Brain pericyte (primary cell): ENCODE measurements at places on chromosomes 12 and 14.

DNA sequence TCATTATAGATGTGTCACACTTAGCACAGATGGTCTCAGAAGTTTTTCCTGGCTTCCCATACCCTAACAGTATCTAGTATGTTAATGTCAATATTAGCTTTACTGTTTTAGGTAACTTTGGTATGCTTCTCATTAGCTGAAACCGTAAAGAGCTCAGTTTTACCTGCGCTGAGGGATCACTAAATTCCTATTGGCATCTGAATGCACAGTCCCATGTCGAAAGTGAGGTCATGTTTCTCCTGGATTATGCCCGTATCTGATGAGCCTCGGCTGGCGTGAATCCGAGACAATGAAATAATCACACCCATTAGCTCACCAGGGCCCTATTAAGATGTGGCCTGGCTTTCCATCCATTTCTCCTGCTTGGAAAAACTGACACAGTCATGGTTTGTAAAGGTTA, 418.2 kb downstream of the ZFP36L1 start:
- no peak for DNase-seq

- DNase-seq: no peak
Measured at GRCh38 chr12:13454991-13455777, 258.7 kb downstream of the EMP1 start.

DNA sequence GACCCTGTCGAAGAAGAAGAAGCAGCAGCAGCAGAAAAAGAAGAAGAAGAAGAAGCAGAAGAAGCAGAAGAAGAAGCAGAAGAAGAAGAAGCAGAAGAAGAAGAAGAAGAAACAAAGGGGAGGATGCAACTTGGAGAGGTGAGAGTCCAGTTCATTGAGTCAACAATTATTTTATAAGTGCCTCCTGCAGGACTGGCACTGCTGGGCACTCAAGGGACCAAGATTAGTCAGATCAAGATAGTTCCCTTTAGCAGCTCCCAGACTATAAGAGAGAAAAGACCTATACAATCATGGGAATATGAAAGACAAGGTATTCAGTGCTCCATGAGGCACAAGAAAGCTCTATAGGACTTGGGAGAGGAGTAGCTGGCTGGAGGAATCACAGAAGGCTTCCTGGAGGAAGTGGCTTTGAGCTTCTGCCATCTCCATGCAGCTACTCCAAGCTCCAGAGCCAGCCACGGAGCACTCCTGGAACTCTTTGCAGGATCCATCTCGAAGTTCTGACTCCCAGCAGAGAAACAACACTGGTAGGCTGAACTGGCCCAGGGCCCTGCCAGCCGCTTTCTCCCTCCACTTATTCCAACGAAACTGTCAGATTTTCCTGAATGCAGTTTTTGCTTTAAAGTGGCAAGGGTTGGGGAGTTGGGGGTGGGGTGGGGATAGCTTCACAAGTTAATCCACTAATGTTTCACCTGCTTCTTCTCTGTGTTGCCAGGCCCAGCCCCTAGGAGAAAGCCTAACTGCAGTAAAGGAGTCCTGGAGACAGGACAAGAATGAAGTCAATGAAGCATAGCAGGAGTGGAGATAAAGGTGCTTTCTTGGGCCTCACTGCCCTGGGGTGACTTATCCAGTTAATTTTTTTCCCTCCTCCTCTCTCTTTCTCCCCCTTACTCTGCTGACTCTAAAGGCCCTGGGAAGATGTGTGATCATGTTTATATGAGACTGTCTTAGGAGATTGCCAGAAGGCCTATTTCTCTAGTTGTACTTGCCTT, 140.1 kb upstream of the PARP11 start:
- DNase-seq: no peak

DNA sequence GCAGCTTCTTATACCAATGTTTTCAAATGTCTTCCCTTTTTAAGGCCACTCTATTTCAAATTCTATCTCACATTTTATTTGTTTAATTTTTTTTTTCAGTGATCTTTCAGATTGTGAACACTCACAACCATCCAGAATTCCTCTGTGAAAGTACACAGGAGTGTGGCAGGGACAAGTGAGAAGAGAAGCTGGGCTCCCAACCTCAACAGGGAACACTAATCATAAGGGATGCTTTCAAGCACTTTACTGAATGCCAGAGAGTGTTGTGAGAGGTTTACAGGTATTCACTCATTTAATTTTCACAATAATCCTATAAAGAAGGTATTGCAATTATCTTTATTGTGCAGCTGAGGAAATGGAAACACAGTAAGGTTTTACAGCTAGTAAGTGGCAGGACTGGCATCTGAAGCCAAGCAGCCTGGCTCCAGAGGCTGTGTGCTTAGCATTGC, 60.1 kb upstream of the PYGL start:
- no peak for DNase-seq

- no peak for DNase-seq
Measured at GRCh38 chr12:132601171-132601883, 9.1 kb downstream of the LRCOL1 start.

DNA sequence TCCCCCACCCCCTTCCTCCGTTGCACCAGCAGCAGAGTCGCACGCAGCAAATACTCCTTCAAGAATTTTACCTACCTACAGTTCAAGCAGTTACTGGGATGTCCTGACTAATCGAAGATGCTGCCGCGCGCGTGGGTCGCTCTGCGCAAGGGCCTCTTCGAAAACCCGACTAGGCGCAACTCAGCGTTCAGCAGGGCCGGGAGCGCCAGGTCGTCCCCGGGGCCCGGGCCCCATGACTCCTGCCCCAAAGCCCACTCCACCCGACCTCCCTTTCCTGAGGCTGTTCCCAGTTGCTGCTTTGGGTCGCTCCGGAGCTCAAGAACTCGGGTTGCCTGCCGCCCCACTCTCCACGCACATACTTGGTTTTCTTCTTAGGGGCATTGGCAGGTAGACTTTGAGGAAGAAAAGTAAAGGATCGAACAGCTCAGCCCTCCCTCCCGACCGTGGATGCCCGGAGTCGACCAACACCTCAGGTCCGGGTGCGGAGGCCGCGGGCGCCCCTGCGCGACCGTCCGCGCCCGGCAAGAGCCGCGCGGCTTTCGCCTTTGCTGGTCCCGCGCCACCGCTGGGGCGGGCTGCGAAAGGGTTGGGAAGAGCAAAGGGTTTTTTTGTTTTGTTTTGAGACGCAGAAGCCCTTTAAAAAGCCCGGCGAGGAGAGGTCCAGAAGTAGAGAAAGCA, 1.9 kb downstream of the BMP4 start:
- DNase-seq: no peak

DNA sequence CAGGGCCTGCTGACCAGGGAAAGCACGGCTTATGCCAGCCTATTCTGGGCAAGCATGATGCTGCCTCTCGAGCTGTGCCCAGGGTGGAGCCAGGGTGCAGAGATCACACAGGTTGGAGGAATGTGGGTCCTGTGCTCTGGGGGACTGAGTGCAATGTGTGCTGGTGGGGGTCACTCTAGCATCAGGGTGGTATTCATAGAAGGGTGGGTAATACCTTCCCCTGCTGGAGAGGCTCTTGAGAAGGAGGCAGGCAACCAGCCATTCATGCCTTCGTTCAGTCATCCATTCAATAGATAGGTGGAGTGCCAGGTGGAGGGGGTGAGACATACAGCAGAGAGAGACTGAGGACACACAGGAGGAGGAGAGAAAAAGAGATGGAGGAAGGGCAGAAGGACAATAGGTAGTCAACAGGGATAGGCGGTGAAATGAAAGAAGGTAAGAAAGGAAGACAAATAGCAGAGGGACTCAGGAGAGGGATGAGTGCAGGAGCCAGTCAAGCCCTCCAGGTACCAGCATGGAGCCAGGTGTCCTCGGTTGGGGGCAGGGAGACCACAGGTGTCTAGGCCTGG, 5.2 kb upstream of the ZNF385A start:
- DNase-seq: no peak

DNA sequence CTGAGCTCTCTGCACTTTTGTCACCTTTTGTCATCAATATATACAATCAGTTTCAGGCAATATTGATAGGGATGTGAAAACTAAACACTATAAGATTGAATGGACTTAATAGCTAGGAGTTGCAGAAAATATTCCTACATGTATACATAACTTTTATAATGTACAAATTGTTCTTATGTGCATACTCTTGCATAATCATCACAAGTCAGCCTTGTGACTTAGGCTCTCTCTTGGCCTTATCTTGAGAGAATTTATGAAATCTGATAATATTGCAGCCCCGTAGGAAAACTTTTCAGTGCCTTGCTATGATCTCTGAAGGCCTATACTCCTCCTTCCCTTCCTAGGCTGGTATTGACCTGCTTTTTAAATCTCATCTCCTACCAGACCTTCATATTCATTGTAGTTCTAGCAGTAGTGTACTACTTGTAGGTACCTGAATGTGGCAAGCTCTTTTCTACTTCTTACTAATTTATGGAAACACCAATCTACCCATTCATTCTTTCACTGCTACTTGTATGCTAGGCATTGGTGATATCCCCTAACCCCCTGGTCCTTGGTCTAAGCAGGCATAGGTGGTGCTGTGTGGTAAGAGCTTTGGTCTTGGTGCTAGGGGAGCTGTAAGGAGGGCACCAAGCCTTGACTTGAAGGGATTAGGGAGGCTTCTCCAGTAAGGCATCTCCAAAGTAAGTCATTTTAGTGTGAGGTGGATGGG, 100.0 kb downstream of the PRKCH start:
- DNase-seq: no peak

- no peak for DNase-seq
Measured at GRCh38 chr12:26095186-26095585, 29.7 kb downstream of the BHLHE41 start.

DNA sequence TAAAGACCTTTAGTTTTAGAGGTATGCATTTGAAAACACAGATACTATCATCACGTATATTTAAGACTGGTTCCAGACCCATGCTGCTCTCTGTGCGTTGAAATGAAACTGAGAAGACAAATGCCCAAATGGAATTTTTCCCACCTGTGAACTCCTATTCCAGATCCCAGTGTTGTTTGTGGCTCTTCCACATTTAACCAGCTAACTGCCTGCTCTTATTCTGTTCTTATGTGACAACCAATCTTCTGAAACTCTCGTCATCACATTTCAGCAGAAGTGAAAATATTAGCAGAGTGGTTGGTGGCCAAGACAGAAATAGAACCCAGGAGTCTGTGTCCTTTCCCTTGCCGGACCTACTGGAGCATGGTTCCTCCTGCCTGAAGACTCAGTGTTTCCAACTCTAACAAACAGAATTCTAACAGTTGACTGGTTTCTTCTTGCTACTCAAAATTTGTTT, 460.2 kb downstream of the RAD51B start:
- DNase-seq: no peak

GRCh38 chr14:63504648-63505047, 38.5 kb downstream of the PPP2R5E start:
- DNase-seq: no peak

- DNase-seq: no peak
Measured at GRCh38 chr14:99586761-99587459, 17.1 kb downstream of the CCDC85C start.

DNA sequence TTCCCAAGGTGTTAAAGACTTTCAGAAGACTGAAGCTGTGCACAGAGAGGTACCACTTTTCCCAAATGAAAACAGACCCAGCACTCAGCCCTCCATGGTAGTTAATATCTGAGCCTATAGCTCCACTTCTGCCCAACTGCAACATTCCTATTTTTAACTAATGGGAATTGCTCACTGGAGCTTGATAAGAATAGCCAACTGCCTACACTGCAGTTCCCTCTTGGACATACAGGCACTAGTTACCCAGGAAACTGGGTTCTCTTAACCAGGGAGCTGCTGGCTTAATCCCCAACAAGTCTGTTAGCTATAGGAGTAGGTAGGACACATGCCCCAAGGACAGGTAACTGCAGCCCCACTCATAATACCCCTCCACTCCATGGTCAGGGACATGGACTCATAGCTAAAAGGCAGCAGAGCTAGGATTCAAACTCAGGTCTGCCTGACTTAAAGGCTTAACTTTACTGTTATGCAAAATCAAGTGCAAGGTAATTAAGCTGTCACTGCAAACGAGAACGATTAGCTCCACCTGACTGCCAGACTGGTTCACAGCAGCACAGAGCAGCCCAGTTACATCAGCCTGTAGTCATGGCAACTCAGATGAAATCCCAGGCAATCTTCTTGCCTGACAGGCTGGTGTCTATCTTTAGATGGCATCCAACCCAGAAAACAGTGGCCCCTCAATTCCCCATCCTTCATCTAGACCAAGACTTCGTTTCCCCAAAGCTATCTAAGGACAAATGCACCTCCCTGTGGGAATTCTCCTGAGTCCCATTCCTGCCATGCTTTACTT, 77.1 kb upstream of the ACTN1 start:
- DNase-seq: no peak

- no peak for DNase-seq
Measured at GRCh38 chr14:56224691-56225681, 106.8 kb downstream of the PELI2 start.

DNA sequence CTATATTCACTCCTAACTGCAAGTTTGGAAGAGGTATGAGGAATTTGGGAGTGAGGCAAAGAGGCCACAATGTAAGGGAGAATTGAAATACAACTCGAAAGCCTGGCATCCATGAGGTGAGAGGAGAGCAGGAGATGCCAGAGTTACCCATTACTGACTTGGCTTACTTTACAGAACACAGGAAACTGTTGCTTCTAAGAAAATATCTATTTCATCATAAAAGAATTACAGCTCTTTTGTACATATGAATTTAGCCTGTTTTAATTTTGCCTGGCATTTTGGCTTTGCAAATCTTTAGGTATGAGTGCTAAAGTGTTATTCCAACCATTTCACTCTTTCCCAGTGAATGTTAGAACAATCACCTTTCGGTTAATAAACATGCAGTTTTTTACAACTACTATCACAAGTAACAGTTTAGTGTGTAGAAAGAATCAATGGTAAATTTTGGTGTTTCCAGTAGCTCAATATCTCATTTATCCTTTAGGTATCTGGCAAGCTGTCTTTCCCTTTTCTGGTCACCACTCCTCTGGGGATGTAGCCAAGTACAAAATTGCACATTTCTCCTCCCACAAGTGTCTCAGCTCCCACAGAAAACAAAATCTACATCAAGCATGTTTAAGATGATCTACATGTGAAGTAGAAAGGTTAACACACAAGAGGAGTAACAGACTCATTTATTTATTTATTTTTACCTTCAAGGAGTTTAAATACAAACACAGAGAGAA, 196.6 kb upstream of the DCN start:
- DNase-seq: no peak

DNA sequence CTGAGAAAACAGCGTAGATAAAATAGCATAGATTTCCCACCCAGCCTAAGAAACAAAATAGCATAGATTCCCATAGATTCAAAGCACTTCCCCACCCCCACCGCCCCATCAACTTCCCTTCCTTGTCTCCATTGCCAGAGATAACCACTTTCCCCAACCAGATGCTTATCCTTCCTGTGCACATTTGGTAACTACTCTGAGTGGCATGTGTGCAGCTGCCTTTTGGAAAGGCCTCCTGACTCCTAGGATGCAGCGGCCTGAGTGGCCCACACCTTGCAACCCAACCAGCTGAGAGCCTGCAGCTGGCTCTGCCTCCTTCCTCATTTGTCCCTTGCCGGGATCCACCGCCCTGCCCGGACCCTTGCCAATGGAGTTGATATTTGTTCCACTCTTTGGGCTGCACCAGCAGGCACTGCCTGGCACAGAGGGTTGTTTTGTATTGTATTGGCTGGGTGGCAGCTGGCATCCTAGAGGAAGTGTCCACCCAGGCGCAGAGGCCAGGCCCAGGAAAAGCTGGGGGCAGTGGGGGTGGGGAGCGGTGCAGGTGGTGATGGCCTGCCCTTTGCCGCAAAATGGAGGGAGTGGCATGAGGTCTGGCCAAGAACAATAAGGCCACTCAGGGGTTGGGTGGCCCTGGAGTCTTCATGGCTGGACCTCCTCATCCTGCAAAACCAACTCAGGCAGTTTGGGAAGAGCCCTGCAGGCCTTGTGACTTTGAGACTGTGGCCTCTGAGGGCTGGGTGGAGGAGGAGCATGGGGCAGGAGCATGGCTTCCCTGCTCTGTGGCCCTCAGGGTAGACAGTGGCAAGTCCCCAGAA, 4.9 kb downstream of the SLC48A1 start:
- no peak for DNase-seq
